ENCODE measurements at places on chromosomes 11 and 22. TPM values are rescaled to one million over a fixed set of nuclear protein-coding genes. Genes with fewer than 3 reads are reported as not detected.

- H3K4me3 ChIP-seq, result no peak overlapping the region
- no peaks in the 10 kb centered on the region for H3K27me3 ChIP-seq
- no peaks in the 10 kb centered on the region for H3K4me1 ChIP-seq
- H3K27ac ChIP-seq, result no peak overlapping the region
- H3K36me3 ChIP-seq, result no peaks in the 10 kb centered on the region
Observed at GRCh38 chr11:40763046-40763445, 696.4 kb downstream of the LRRC4C start.

SIK3 gene
- total RNA-seq, result 44.7 TPM

DNA sequence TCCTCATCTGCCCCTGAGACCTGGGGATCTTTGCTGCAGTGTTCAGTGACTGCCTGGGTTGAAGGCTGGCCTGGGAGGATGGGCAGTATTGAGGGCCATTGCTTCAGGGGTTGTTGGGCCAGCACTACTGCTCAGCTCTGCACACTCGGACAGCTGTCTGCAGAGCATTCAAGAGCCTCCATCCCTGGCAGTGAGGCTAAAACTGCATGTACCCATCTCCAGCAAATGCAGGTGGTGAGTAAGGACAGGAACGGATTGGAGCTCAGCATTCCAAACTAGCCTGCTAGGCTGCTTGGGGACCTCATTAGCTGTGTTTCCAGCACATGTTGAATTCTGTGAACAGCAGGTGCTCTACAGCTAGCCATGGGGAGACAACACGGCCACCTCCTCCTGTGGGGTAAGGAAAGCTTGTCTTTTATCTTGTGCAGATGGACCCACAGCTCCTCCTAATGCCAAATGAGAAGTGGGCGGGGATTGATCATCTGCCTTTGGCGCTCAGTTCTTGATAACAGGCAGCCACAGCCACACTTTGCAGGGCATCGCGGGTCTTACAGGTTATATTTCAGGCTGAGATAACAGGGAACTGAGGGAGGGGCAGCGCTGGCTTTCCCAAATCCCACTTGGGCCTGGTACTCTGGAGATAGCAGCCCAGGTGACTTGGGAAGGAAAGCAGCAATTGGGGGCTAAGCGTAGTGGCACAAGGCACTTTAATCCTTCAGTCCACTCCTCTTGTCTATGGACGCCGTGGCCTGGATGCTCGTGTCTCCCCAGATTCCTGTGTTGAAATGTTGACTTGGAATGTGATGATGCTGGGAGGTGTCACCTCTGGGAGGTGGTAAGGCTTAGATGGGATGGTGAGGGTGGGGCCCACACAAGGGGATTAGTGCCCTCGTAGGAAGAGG is 254.5 kb upstream of the B3GAT1 start:
- H3K4me3 ChIP-seq, result no peak overlapping the region
- H3K36me3 ChIP-seq, result no peaks in the 10 kb centered on the region
- no peak overlapping the region for H3K27ac ChIP-seq
- H3K27me3 ChIP-seq, result peaks cover 11% of the 10 kb centered on the region
- H3K4me1 ChIP-seq, result no peaks in the 10 kb centered on the region

DNA sequence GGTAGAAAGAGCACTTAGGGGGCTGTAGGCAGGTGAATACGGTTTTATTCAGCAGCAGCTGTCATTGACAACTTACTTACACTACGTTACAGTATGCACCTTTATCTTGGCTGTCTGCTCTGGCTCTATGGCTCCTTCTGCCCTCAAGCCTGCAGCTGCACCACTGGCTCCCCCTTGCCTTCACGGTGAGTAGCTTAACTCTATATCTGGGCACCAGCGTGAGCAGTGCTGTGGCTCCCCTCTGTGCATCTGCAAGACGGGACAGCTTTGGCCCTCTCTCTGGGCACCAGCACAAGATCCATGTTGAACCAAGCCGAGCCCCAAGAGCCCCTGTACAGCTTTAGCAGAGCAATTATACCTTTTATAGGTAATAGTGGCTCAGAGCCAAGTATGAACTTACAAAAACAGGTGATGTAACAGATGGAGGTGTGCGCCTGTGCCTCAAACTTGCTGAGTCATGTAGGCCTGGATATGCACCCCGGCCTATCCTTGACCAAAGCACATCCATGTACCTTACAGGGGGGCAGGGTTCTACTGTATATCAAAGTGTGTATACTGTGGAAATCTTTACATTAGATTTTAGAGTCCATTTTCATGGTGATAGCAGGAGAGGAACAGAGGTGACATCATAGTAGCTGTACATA is 96.9 kb upstream of the CTSC start:
- no peak overlapping the region for H3K4me3 ChIP-seq
- peaks cover 19% of the 10 kb centered on the region for H3K36me3 ChIP-seq
- no peak overlapping the region for H3K27ac ChIP-seq
- peaks cover 8% of the 10 kb centered on the region for H3K4me1 ChIP-seq

C22orf31 gene
- not detected for total RNA-seq

DNA sequence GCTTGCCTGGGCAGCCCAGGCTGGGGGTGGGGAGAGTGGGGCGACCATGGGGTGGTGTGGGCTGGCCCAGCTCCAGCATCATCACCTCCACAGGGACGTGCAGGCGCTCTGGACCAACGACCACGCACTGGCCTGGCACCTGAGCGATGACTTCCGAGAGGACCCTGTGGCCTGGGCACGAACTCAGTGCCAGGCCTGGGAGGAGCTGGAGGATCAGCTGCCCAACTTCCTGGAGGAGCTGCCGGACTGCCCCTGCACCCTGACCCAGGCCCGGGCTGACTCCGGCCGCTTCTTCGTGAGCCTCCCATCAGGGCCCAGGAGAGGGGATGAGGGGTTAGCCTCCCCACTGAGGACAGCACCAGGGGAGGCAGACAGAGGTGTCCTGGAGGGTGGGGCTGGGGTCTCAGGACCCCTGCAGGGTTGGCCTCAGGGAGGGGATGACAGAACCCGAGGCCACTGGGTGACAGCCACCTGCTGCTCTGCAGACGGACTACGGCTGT is 3.8 kb downstream of the SUSD2 start:
- peaks cover 1% of the 10 kb centered on the region for H3K4me1 ChIP-seq
- DNase-seq, result no peak
- H3K36me3 ChIP-seq, result no peaks in the 10 kb centered on the region
- no peaks in the 10 kb centered on the region for H3K27me3 ChIP-seq
- no peak overlapping the region for H3K27ac ChIP-seq

DNA sequence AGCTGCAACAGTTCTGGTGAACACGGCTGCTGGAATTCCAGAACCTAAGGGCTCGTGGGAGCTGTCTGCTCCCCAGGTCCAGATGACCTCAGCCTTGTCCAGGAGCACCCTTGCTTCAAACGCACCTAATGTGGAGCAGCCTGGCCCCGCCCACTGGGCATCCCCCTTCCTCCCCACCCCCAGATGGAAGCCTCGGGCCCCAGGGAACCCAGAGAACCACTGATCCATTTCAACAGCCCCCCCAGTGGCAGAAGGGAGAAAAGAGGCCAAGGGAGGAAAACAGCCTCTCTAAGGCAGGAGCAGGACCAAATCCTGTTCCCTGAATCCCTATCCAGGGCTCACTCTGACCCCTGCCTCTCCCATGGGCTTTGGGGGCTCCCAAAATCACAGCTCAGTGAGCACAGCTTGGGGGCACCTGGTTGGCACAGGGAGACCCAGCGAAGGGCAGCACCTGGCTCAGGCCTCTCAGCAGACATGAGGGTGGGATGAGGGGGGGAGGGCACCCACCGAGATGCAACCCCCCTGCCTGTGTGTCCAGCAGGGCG is 1.2 kb downstream of the CYTH4 start:
- H3K4me1 ChIP-seq, result peaks cover 50% of the 10 kb centered on the region
- peaks cover 36% of the 10 kb centered on the region for H3K36me3 ChIP-seq
- peak overlapping the region; percentile 99 for H3K27ac ChIP-seq
- DNase-seq, result peak; percentile 58
- no peaks in the 10 kb centered on the region for H3K27me3 ChIP-seq

- peaks cover 8% of the 10 kb centered on the region for H3K27me3 ChIP-seq
- no peaks in the 10 kb centered on the region for H3K4me1 ChIP-seq
- no peaks in the 10 kb centered on the region for H3K36me3 ChIP-seq
- DNase-seq, result no peak
- H3K27ac ChIP-seq, result no peak overlapping the region
Observed at GRCh38 chr11:35376613-35377012, 42.7 kb downstream of the SLC1A2 start.

DNA sequence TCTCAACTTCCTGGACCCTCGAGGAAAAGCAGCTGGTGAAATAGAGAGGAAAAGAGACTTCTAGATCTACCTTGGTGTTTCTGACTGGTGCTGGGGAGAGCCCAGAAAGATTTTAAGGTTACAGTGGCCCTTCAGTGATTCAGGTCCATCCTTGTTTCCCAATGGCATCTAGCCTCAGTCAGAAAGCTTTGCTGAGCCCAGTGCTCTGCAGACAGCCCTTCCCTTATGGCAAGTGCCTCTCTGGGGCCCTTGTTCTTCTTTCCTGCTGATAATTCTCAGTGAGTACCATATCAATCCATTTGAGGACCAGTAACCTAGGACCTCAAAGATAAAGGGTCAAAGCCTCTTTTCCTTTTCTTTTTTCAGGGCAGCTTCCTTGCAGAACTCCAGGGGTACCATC is 25.1 kb upstream of the TMEM135 start:
- no peak for DNase-seq
- H3K27ac ChIP-seq, result no peak overlapping the region

DNA sequence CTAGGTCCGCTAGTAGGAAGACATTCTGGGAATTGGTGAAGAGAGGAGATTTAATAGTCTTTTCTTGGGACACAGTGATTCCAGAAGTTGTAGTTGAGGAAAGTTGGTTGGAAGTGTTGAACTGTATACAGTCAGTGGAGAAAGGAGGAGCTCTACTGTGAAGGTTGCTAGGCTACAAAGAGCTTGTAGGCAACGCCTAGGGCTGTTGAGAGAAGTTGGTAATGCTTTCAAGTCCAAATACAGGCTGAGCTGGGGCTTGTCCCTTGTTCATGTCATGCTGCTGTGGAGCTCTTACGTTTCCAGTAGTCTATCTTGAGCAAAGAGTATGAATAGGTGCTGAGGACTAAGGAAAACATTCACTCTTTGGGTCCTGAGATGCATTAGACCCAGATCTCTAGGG is 1.1 kb downstream of the TBCEL start:
- peaks cover 23% of the 10 kb centered on the region for H3K4me1 ChIP-seq
- peak overlapping the region; percentile 64 for H3K27ac ChIP-seq
- peak overlapping the region; percentile 82 for H3K4me3 ChIP-seq
- DNase-seq, result no peak

GRM5 gene
- total RNA-seq, result not detected

NLRP14 gene
- total RNA-seq, result not detected

MCAT gene
- total RNA-seq, result 9.5 TPM

DNA sequence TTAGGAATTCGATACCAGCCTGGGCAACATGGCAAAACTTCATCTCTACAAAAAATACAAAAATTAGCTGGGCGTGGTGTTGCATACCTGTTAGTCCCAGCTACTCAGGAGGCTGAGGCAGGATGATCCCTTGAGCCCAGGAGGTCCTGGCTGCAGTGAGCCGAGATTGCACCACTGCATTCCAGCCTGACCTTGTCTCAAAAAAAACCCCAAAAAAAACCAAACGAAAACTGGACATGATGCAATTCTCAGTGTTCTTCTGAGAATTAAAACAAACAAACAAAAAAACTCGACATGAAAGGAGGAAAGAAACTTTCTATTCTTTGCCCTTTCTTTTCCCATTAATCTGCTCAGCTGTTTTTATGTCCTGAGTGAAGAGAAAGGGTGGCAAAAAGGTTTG is 7.4 kb downstream of the MED17 start:
- DNase-seq, result no peak
- no peak overlapping the region for H3K4me3 ChIP-seq
- no peaks in the 10 kb centered on the region for H3K27me3 ChIP-seq
- H3K4me1 ChIP-seq, result peaks cover 18% of the 10 kb centered on the region

DNA sequence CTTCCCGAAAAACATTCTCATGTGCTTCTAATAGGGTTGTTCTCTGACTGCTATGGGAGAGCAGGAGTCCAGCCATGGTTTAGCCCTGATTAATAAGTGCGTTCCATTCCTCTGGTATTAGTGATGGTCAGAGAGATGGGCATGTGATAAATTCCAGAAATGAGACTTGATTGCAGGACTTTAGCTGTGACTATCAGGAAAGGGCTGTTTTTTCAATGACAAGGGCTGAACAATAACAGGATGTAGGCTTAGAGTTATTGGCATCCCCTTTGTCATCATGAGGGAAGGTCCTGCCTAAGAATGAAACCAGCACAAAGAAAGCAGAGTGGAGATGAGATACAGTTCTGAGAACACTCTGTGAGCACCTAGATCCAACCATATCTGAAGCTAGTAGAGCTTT is 494.6 kb downstream of the MIAT start:
- no peak overlapping the region for H3K4me3 ChIP-seq
- H3K27ac ChIP-seq, result no peak overlapping the region
- H3K36me3 ChIP-seq, result no peaks in the 10 kb centered on the region
- peaks cover 17% of the 10 kb centered on the region for H3K27me3 ChIP-seq
- peaks cover 1% of the 10 kb centered on the region for H3K4me1 ChIP-seq
- no peak for DNase-seq

GRCh38 chr11:73520353-73521061 is 77.4 kb downstream of the FAM168A start:
- peak overlapping the region; percentile 69 for H3K27ac ChIP-seq
- peak overlapping the region; percentile 52 for H3K4me3 ChIP-seq
- peaks cover 20% of the 10 kb centered on the region for H3K4me1 ChIP-seq
- no peaks in the 10 kb centered on the region for H3K27me3 ChIP-seq

- H3K36me3 ChIP-seq, result no peaks in the 10 kb centered on the region
- H3K4me1 ChIP-seq, result no peaks in the 10 kb centered on the region
- no peak for DNase-seq
- no peak overlapping the region for H3K4me3 ChIP-seq
Observed at GRCh38 chr11:115364896-115365295, 139.3 kb downstream of the CADM1 start.

LRRC55 gene
- not detected for total RNA-seq

GRCh38 chr22:41574847-41575381 is 14.1 kb downstream of the CSDC2 start:
- H3K4me3 ChIP-seq, result no peak overlapping the region
- peaks cover 2% of the 10 kb centered on the region for H3K36me3 ChIP-seq
- no peak overlapping the region for H3K27ac ChIP-seq
- DNase-seq, result no peak
- no peaks in the 10 kb centered on the region for H3K4me1 ChIP-seq

DNA sequence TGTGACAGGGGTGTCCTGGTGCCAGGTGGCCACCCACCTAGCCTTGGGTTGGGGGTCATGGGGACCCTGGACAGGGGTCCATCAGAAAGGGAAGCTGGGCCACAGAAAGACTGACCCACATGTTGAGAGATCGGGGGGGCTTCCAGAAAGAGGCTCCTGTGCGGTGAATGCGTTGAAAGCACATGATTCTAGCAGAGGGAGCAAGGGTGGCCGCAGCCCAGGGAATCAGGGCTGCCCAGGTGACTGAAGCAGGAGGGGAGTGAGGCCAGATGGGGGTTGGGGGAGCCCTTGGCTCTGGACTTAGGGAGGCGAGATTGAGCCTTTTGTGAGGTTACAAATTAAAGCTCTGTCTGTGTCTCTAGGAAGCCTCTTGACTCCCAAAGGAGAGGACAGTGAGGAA is 80.7 kb downstream of the MORC2 start:
- peak; percentile 7 for DNase-seq
- no peaks in the 10 kb centered on the region for H3K36me3 ChIP-seq
- no peak overlapping the region for H3K4me3 ChIP-seq
- H3K27me3 ChIP-seq, result no peaks in the 10 kb centered on the region
- H3K27ac ChIP-seq, result no peak overlapping the region

GRCh38 chr11:95330302-95330701 is 99.3 kb upstream of the SESN3 start:
- no peak overlapping the region for H3K27ac ChIP-seq
- H3K4me3 ChIP-seq, result no peak overlapping the region
- H3K4me1 ChIP-seq, result peaks cover 6% of the 10 kb centered on the region

SLC1A2 gene
- total RNA-seq, result not detected

- DNase-seq, result no peak
- H3K36me3 ChIP-seq, result no peaks in the 10 kb centered on the region
- H3K4me1 ChIP-seq, result no peaks in the 10 kb centered on the region
Observed at GRCh38 chr11:12482839-12483238, 105.5 kb downstream of the PARVA start.

All from activated naive CD8-positive, alpha-beta T cell treated with anti-CD3 and anti-CD28 coated beads, Interleukin-2, amount 10 ng/mL, durations not matched to agents 7 days and 5 days (primary cell).